ENCODE measurements at places on chromosomes 13 and 19.

DNA sequence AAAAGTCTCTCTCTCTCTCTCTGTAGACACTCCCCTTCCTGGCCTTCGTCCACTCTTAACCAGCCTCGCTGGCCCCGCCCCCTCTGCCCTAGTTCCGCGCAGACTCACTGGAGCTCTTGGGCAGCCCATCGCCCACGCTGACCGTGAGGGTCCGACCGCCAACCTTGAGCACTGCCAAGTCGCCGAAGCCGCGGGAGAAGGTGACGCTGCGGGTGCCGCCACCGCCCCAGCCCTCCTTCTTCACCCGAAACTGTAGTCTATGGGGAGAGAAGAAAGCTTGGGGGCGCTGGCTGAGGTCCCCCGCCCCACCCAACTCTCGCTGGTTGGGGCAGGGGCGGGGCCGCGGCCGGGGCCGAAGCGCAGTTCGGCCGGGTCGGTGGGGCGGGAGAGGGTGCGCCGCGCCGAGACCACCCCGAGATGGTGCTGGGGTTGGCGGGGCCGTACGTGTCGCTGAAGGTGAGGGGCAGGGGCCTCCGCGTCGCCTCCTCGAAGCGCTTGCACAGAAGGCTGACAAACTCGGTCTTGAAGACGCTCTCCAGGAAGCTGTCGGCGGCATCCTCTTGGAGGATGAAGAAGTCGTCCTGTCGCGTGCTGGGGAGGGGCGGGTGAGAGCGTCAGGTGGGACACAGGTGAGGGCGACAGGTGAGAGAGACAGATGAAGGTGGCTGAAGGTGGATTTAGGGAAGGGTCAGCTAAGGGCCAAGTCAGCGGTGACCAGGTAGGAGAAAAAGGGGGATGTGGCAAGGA lies 12.6 kb upstream of the ZNF414 start:
- peak; percentile 95 for DNase-seq

DNA sequence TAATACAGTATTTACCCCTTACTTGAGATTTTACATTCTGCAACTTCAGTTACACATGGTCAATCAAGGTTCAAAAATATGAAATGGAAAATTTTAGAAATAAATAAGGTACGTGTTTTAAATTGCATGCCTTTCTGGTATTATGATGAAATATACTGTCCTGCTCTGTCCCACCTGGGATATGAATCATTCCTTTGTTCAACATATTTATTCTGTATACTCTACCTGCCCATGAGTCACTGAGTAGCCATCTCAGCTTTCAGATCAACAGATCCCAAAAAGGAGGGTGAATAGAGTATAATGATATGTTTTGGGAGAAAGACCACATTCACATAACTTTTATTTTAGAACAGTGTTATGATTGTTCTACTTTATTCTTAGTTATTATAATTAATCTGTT lies 37.8 kb downstream of the STOML3 start:
- DNase-seq, result no peak

DNA sequence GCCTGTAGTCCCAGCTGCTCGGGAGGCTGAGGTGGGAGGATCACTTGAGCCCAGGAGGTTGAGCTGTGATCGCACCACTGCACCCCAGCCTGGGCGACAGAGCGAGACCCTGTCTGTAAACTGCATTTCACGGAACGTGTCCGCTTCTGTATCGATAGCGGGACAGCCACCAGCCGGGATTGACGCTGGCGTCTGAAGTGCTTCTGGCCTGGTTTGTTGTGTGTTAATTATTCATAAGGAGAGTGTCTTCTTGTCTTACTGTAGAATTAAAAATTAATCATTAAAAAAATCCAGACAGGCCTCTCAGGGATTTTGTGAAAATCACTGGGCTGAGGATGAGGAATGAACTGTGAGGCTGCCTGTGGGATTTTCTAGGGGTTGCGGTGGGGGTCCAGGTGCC lies 16.2 kb upstream of the MISP start:
- no peak for DNase-seq

DNA sequence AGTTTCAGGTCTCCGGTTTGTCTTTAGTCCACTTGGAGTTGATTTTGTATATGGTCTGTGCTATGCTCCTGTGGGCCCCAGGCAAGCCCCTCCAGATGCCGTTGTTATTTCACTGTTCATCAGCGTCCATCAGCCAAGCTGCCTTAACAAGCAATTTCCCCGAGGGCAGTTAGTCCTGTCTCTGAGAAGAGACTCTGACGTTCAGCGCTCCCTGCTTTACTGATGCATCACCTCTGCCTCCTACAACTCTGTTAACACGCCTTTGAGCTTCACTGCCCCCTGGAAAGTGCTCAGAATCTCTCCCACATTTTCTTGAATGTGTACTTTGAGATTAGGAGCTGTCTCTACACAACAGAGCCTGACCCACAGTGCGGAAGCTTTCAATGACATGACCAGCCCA lies 41.8 kb upstream of the UBAC2 start:
- DNase-seq, result no peak

DNA sequence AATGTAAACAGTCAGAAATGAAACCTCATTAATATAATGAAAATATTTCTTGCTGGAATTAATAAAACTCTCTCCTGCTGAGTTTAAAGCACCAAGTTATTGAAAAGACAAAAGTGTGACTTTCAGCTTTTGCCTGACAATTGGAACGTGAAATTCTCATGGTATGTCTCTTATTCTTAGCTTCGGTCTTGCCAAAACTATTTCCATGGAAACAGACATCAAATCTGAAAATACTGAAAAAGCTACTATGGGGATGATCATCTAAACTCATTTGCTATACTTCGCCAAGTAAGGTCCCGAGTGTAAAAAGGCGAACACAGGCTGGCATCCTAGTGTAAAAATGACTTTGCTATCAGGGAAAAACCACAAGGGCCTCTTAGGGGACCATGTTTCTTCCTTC lies 22.8 kb downstream of the HTR2A start:
- no peak for DNase-seq

GRCh38 chr19:4493104-4493928 lies 21.2 kb downstream of the HDGFL2 start:
- no peak for DNase-seq

GRCh38 chr13:109610517-109610916 lies 175.9 kb downstream of the IRS2 start:
- peak; percentile 53 for DNase-seq

GRCh38 chr13:19601749-19602725 lies 31.4 kb upstream of the MPHOSPH8 start:
- DNase-seq, result peak; percentile 69

DNA sequence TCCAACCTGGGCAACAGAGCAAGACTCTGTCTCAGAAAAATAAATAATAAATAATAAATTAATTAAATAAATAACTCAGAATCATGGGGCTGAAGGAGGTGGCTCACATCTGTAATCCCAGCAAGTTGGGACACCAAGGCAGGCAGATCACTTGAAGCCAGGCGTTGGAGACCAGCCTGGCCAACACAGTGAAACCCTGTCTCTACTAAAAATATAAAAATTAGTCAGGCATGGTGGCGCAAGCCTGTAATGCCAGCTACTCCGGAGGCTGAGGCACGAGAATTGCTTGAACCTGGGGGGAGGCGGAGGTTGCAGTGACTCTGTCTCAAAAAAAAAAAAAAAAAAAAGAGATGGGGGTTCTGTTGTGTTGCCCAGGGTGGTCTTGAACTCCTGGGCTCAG lies 7.2 kb downstream of the TMEM38A start:
- no peak for DNase-seq

DNA sequence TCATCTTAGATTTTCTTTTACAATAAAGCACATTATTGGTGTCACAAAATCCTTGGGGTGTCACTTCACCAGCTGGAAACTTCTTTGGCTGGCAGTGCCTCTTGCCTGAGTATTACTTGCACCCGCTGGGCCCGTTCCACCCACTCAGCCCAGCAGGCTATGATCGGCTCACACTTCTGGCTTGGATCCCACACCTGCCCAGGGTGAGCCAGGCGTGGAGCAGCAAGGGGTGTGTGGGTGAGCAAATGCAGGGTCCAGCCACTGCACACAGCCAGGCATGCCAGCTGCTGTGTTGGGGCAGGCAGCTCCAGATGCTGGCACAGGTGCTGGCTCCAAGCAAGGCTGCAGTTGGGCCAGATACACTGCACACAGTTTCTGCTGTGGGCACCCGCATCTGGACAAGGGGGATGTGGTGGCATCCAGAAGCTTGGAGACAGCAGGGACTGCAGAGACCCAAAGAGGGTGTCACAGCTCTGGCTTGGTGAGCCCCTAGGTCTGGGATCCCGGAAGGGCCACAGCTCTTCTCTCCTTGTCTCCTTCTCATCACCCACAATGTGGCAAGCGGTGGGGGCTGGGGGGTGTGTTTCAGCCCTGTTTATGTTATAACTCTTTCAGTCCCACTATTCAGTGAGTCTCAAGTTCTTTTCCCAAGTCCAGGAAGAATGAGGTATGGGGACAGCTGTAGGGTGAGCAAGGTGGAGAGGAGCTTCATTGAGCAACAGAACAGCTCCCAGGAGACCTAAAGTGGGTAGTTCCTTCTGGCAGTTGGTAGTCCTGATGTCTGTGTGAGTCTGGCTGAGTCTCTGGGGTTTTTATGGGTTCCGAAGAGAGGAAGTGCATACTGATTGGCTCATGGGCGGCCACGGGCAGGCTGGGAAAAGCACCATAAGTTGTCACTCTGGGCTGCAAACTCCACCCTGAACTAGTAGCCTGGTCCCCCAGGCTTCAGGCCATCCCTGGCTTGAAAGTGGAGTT lies 25.3 kb upstream of the TBC1D4 start:
- no peak for DNase-seq

DNA sequence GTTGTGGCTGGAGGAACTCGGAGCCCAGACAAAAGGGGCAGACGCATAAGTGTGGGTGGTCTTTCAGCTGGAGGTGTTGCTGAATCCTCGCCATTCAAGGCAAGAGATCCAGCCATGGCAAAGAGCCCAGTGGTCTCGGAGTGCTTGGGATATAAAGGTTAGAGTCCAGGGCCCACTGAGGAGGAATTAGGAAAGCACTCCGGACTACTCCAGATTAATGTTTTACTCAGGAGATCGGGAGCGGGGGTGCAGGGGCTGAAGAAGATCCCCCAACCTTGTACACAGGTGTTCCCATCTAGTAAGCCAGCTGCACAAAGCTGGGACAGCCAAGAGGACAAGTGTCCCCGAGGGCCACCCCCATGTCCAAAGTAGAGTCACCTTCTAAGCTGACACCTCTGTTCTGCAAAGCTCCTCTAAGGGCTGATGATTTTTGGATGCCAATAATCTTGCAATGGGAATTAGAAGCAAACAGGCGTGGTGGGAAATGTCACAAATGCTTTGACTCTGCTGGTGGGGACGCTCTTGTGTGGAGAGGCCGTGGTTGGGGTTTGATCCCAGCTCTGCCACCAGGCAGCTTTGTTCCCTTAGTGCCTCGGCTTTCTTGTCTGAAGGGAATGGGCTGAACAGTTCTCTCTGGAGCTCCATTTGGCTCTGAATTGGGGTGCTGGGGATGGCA lies 194.3 kb upstream of the SOX1 start:
- peak; percentile 19 for DNase-seq

GRCh38 chr13:52737451-52737850 lies 2.2 kb downstream of the CNMD start:
- DNase-seq, result no peak

DNA sequence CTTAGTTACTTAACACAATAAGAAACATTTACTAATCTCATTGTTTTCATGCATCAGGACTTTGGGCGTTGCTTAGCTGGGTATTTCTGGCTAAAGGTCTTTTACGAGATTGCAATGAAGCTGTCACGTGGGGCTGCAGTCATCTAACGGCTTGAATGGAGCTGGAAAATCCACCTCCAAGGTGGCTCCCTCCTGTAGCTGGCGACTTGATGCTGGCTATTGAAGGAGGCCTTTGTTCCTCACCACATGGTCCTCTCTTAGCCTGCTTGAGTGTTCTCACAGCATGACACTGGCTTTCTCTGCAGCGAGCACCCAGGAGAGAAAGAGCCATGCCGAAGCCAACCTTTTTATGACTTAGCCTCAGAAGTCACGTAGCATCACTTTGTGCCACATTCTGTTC lies 92.0 kb downstream of the NHLRC3 start:
- peak; percentile 49 for DNase-seq

DNA sequence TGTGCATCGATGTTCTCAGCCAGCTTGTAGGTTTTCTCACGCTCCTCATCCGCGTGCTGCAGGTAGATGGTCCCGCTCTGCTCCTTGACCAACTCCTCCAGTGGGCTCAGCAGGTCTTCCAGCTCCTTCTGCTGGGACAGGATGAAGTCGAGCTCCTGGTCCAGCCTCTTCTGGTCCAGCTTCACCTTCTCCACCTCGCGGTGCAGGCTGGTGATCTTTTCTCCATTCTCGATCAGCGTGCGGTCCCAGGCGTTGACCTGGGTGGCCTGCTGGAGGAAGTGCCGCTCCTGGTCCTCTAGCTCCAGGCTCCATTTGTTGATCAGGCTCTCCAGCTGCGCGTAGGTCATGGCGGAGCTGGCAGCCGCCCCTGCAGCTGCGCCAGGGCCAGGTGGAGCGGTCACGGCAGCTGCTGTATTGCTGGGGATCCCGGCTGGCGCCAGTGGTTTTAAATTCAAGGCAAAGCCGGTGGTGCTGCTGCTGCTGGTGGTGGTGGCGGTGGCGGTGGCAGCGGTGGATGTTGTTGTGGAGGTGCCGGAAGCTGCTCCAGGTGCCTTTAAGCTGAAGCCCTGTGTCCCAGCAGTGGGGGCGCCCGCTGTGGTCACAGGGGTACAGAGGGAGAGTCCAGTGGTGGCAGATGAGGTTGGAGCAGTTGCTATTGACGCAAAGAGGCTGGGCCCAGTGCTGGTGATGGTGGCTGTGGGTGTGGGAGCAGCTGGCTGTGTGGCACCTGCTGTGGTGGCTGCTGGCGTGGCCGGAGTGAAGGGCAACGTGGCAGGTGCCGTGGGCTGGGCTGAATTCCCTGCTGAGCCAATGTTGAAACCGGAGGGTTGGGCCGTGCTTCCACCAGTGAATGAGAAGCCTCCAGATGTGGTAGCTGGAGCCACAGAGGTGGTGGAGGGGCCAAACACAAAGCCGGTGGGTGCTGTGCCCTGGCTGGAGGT lies 12.1 kb upstream of the IL4I1 start:
- DNase-seq, result no peak

- no peak for DNase-seq
Measured at GRCh38 chr19:16406356-16406755, 65.4 kb downstream of the EPS15L1 start.

GRCh38 chr13:94431987-94432386 lies 47.5 kb downstream of the DCT start:
- no peak for DNase-seq

DNA sequence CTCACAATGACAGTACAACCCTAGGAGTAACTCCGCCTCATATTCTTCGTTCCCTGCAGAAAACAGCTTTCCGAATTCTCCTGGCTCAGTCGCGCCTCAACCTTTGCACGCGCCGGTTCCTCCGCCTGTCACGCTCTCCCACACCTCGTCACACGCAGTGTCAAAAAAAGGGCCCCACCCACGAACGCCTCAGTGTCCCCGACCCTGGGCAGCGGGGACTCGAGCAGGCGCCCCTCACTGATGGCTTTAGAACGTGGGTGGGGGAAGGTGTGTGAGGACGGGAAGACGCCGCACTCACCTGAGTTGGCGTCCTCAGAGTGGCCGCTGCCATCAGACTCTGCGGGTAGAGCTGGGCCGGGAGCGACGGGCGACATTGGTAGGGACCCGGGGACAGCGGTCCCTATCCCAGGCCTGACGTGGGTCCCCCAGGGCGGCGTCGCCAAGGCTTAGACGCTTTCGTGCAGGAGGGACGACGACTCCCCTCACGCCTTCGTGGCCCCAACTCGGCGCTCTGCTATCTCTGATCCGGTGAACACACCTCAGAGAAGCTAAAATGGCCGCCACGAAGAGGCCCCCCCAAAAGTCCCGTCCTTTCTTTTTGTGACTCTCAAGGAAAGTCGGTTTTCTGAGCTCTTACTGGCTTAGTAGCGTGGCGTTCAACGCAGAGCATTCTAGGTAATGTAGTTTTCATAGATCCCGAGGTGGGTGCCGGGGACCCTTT lies at the start of gene ZNF154:
TSS of gene ZNF154 (minus strand) at position 564 of the 721 bp plus-strand sequence. CDS start at position 331, 233 bp downstream.
- DNase-seq, result peak; percentile 83

- DNase-seq, result no peak
Measured at GRCh38 chr19:29745253-29745652, 30.2 kb upstream of the C19orf12 start.

GRCh38 chr13:51148952-51149573 lies 38.0 kb upstream of the C13orf42 start:
- DNase-seq, result no peak
